Activated CD4-positive, alpha-beta memory T cell treated with anti-CD3 and anti-CD28 coated beads, Interleukin-2, amount 10 ng/mL, durations not matched to agents 7 days and 5 days (primary cell): ENCODE measurements at places on chromosomes 5 and 9. TPM values are rescaled to one million over a fixed set of nuclear protein-coding genes. Genes with fewer than 3 reads are reported as not detected.

DNA sequence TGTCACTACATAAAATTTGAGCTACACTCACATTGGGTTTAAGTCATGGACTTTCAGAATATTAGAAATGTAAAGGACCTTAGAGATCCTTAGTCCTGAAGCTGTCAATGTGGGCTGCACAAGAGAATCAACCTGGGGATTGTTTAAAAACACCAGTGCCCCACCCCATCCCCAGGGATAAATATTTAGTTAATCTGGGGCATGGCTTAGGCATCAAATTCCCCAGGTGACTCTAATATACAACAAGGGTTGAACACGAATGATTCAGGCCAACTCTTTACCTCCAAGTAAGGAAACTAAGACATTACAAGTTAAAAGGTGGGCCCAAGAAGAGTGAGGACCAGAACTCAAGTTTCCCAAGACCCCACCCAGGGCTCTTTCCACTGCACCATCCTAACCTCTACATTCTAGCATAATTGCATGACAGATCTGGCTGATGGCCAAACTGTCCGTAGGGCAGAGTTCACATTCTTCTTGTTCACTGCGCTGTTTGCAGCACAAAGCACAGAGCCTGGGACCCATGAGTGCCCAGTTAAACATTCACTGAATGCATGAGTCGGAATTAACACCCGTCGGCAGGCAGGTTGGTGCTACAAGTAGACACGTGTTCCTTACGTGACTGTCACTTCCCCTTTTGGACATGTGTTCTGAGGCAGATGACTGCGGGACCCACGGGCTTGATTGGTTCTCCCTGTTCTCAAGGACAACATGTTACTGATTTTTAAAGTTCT, 25.2 kb downstream of the CYFIP2 start:
- no peak for DNase-seq

DNA sequence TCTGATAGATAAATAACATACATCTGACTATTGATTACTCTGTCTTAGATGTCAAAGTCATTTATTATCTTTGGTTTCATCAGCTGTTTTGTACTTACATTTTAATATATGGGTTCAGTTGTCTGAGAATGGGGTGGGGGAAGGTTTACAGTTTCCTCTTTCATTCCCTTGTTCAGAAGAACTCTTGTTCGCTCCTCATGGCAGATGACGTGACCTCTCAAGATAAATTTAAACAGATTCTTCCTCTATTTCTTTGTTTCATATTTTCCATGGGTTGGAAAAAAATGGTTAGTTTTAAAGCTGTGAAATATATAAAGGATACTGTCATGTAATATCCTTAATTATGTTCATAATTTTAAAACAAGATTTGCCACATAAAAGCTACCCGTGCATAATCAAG, 61.4 kb downstream of the TSSK1B start:
- DNase-seq, result no peak

Gene KIF12
- not detected for total RNA-seq

DNA sequence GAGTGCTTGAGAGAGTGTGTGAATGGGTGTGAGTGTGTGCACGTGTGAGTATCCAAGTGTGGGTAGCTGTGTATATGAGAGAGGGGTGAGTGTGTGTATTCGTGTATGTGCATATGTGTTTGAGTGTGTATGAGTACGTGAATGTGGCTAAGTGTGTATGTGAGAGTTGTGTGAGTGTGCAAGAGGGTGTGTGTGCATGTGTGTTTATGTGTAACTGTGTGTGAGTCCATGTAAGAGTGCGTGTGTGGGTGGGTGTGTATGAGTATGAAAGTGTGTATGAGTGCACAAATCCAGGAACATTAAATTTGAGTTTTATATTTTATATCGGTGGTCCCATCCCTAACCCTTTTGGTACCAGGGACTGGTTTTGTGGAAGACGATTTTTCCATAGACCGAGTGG, 156.4 kb downstream of the TENT4A start:
- no peak for DNase-seq

DNA sequence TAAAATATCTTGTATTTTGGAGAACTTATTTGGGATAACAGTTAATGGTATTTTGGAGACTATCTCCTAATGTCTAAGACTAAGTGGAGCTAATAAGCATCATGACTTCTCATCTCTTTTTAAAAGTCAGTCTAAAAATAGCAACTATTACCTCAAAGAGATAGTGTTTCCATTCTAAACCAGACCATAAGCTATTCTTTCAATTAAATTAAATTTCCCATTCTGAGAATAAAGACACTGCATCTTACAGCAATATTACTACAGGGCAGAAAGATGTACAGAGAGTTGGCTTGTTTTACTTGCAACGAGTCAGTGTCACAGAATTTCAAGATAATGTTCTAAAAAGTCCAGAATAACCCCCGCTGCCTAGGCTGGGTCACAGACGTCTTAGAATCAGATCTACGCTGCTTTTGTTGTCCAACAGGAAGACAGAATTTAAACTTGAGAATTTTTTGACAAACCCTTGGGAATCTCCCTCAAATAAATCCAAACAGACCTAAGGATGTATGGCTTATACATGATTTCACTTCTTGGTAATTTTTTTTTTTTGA, 98.9 kb downstream of the USP20 start:
- DNase-seq, result no peak
